ENCODE measurements at places on chromosomes 2 and 18.

DNA sequence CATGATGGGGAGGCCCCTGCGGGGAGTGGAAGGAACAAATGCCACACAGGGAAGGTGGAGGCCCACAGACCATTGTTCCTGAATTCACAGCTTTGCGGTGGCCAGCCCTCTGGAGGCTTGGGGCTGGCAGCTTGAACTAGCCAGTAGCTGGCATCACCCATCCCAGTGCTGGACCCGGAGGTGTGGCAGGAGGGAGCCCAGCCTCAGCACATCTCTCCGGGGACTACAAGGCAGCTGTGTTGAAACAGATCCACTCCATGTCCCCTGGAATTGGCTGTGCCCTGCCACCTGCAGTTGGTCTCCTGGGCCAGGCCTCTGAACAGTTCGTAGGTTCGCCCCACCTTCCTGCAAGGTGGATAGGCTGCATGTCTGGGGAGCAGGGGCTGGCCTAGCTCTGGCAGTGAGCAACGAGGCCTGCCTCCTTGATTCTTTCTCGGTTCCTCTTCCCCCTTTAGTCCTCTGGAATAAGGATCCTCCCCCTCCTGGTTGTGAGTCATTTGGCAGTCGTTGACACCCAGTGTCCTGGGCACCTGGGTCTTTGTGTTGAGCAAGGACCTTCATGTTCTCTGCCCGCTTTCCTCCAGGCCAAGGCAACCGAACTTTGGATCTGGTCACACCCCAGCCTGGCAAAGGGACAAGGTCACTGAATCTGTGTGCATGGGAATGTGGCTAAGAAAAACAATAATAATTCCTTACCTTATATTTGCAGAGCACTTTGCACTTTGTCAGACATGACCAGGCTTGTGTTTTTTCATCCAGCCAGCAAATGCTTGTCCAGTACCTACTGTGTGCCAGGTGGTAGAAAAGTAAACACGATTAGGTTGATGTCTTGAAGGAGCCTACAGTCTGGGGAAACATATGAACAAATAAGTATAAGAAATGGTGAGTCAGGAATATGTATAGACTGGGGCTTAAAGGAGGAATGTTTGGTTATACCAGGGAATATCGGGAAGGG, 55.0 kb upstream of the MCFD2 start:
- peak; percentile 53 for DNase-seq

DNA sequence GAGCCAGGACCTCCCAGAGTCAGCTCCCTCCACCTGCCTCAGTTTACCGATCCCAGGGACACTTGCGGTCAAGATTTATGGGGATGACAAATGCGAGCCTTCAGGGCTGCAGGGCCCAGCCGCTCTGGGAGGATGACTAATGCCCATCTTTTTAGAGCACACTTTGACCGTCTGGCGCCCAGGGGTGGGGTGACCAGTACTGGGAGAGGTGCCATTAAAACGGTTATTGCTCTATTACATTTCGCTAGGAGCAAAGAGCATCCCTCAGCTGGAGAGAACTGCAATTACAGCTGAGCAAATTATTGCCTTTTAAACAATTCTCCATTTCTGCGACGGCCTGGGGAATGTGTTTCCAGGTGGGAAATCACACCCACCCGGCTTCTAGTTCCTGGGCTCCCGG, 42.6 kb upstream of the HPCAL1 start:
- DNase-seq = no peak

DNA sequence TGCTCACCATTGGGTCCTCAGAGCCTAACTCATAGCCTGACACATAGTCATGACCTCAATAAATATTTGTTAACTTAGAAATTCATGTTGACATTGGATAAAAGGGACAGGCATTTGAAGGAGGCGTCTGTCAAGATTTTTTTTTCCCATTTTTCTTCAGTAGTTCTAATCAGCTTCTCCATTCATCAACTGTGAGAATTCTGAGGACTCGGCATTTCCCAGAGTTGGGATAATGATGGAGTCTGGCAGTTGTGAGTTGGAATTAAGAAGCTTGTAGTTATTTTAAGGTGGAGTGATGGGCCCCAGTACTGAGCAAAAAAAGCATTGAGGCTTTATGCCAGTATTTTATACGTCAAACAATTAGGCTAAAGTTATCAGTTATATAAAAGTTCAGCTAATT, 4.6 kb downstream of the SPATS2L start:
- DNase-seq = no peak

DNA sequence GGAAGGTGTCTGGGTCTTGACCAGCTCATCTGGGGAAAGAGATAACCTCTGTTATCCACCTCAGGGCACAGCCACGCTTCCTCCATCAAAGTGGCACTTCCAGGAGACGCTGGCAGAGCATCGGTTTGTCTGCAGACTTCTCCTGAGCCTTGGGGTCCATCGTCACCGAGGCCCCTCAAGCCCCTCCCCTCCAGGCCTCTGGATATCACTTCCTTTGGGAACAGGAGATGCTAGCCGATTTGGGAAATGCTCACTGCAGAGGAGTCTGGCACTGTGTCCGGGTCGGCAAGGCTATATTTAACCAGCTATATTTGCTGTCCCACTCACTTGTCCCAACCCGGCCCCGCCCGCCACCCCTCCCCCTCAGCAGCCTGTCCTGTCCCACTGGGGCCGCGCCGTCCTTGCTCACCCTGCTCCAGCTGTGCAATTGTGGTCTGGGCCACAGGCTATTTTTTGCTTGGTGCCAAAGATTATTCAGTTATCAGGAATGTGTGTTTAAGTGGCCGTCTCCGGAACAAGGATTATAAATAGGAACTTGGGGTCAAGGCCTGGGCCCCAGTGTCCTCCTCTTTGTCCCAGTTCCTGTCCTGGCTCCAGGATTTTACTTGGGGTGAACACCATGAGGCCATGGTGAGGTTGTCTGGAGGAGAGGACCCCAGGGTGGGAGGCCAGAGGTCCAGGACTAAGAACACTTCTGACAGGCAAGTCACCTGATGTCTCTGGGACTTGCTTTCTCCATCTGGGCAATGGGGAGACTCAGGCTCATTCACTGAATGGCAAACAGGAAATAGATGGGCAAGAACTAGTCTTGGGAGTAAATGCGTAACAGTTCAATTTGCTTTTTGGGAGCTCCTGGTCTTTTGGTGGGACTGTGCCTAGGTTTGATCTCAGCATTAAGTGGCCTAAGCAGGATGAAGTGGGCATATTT, 263.6 kb downstream of the DYSF start:
- DNase-seq = peak; percentile 86

GRCh38 chr18:3329872-3330271, 67.9 kb downstream of the MYL12B start:
- no peak for DNase-seq
